Lower leg skin (tissue), 4 donors: ENCODE measurements at places on chromosomes 3 and 15.

DNA sequence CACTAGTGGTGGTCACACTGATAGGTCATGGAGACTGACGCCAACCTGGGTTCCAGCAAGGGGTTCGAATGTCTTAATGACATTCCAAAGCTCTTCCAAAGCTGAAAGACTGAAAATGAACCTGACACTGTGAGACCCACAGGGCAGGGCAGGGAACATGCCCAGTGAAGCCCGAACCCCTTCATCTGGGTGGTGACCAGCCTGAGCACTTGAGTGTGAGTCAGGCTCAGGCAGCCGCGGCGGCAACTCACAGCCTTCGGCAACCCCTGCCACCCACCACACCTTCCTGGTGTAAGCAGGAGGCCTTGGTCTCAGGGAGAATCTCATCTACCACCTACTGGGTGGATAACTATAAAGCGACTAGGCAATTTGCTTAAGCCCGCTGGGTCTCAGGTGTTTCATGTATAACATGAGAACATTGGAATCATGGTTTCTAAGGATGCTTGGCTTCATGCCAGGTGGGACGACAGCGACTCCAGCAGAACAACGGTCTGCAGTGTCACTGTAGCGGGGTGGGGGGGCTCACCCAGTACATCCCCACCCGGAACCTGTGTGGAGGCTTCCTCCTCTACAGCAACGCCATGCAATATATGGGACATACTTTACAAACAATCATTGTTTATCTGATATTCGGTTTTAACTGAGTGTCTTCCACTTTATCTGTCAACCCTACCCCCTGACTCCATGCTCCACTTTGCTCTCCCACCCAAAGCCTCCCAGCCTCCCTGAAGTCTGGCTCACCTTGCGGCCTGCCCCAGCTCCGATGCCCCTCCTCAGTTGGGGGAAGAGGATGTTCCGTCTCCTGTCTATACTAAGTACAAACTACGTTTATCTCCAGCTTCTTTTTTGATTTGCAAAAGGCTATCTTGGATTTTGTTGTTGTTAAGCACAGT lies 125.0 kb upstream of the MEF2A start:
- DNase-seq: peak; percentile 86

- DNase-seq: no peak
Measured at GRCh38 chr3:33360136-33360825, 79.9 kb downstream of the UBP1 start.

DNA sequence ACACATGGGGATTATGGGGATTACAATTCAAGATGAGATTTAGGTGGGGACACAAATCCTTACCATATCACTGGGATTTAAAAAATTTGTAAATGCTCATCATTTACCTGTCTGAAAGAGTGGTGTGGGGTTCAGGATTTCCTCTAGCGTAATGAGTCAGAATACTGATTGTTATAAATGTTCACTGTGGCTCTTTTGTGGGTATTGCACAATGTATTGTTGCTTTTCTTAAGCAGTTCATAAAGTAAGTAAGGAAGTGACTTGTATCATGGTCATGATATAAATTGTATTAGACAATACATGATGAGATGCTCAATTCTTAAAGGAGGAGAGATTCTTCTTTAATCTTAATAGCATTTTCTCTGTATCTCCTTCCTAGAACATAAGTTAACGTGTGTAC lies 262.1 kb downstream of the CNTN4 start:
- DNase-seq: no peak

GRCh38 chr3:5264093-5264600 lies 76.6 kb downstream of the EDEM1 start:
- no peak for DNase-seq

DNA sequence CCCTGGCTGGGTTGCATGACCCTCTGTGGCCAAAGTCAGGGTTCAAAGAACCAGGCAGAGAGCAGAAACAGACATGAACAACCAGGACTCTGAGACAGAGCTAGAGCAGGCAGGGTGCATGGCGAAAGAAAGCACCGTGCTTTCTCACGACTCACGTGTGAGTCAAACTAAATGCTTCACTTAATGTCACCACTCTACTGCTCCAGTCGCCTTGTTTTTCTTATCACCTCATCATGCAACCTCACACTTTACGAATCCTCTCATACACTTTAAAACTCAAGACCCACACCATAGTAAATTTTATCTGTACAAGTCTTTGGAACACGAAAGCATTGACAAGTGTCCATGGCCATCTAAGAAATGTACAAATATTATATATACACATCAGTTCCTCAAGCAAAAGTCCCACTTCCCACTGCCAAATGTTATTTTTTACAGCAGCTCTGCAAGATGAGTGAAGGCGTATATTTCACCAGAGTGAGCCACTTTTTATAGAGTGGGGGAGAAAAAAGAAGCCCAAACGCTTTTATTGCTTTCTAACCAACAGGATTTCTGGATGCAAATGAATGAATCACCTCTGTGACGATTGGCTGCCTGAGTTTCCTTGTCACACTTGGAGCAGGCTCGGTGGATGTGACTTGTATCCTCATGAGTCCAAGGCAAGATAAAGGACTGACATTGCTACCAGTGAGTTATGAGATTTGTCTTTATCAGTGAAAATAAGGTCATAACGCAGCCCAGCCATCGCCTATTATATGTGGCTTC lies 16.0 kb upstream of the MEGF11 start:
- no peak for DNase-seq
